ENCODE measurements at places on chromosomes 3 and 15.

DNA sequence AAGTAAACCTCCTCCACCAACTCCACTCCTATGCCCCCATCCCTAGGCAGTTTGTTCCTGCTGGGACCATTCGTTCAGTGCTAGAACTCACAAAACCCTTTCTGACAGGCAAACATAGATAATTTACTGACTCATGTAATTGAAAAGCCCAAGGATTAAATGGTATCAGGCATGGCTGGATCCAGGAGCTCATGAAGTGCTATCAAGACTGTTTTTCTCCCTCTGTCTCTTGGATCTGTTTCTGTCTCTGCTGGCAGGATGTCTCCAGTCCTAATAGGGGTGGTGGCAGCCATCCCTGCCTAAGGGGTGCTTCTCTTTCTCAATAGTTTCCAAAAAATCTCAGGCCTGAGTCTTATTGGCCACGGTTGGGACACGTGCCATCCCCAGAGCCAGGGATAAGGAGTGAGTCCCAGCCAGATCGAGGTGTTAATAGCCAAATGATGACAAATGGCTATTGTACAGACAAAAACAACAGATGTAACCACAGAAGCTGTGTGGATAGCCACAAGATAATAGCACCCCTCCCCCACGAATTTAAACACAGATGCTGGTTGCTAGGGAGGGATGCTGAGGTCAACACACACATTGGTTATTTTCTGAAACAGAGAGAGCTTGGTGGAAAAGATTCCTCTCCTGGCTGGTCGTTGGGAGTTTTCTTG is 168.6 kb downstream of the SHQ1 start:
- no peak for DNase-seq

DNA sequence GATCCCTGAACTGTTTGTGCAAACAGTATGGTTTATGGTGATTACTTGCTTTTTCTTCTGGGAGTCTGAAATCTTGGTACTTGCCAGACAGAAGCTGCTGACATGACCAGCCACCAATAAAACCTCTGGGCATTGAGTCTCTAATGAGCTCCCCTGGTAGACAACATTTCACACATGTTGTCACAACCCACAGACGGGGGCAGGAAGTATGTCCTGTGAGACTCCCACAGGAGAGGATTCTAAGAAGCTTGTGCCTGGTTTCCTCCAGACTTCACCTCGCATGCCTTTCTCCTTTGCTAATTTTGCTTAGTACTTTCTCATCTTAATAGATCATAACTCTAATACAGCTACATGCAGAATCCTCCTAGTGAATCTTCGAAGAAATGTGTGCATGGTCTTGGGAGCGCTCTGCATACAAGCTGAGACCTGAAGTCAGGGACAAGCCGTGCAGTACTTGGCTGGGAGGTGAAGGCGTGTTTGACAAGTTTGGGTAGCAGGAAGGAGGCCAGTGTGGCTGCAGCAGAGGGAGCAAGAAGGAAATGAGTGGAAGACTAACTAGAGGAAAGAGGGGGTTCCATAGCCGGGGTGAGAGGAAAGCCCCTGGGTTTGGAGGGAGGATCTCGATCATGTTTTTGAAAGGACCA is 49.0 kb downstream of the B3GNT5 start:
- DNase-seq, result no peak

- DNase-seq, result no peak
Measured at GRCh38 chr3:187678726-187679268, 8.6 kb upstream of the SST start.

- DNase-seq, result no peak
Measured at GRCh38 chr3:63960048-63960711, 48.0 kb upstream of the SCAANT1 start.

Data from thoracic aorta (tissue), 2 donors.